ENCODE measurements at places on chromosomes 7 and 10.
A peak's percentile ranks its signal among the peaks of the same experiment; 100 is the strongest.

GRCh38 chr10:91653219-91653870 lies 20.5 kb upstream of the PPP1R3C start:
- no peak for DNase-seq

DNA sequence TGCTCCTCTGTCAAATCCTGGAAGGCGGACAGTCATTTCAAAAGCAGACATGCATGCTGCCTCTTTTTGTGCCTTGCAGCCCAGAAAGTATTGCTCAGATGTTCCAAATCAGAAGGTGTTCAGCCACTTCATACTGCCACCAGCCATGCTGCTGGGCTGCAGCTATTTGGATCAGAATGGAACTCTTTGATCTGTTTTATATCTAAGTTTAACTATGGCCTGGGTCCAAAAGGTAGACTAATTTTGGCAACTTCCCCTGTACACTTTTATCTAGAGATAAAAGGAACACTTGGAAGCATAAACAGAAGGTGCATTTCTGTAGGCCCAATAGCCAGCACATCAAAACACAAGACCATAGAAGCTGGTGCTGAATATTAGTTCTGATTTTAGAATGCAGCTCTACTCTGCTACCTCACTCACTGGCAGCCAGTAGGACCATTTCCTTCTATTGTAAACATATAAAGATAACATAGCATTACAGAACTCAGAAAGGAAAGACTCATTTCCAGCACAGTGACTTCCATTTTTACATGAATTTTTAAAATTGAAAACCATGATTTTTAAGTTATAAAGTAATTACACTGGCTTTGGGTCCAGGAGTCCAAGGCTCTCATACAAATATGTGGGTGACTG lies 143.1 kb upstream of the CAV2 start:
- no peak for DNase-seq

- DNase-seq = no peak
These were observed 937.1 kb downstream of the CNTNAP2 start for GRCh38 chr7:147053746-147054145.

GRCh38 chr7:118311121-118311836 lies 86.8 kb downstream of the ANKRD7 start:
- DNase-seq = no peak

- DNase-seq = no peak
These were observed 73.4 kb downstream of the PAPSS2 start for GRCh38 chr10:87733081-87733480.

DNA sequence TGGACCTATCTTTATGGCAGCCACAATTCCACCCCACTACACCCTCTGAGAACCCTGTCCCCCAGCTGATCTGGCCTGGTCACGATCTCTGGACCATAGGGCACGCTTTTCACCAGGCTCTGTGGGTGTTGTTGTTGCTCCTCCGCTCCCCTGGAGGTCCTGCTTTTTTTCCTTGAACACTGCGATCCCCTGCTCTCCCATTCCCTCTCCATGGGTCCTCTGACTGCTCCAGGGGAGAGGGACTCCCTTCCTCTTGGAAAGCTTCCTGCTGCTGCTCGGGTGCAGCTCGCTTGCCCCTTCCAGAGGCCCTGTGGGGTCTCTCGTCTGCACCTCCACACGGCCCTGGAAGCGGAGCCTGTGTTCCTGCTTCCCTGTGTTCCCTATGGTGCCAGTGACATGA lies 53.5 kb downstream of the SNX10 start:
- no peak for DNase-seq

GRCh38 chr10:113620511-113620910 lies 43.3 kb downstream of the NRAP start:
- no peak for DNase-seq

- peak; percentile 67 for DNase-seq
These were observed 47.8 kb downstream of the IKZF1 start for GRCh38 chr7:50352282-50352681.

GRCh38 chr10:123203393-123204126 lies 49.4 kb downstream of the BUB3 start:
- no peak for DNase-seq

DNA sequence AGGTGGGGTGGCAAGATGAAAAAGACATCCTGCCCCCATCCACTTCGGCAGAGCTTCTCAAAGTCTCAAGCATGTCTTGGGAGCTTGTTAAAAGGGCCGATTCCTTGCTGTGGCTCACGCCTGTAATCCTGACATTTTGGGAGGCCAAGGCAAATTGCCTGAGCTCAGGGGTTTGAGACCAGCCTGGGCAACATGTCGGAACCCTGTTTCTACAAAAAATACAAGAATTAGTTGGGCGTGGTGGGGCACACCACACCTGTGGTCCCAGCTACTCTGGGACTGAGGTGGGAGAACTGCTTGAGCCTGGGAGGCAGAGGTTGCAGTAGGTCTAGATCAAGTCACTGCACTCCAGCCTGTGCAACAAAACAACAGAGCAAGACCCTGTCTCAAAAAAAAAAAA lies 14.5 kb downstream of the TRIM8 start:
- no peak for DNase-seq
